Urinary bladder (tissue), 4 donors: ENCODE measurements at places on chromosomes 12 and 14. TPM values are rescaled to one million over a fixed set of nuclear protein-coding genes. Genes with fewer than 3 reads are reported as not detected.

GRCh38 chr12:4268329-4269181, 5.0 kb upstream of the CCND2 start:
- DNase-seq = no peak

GRCh38 chr12:50201987-50202521, 34.9 kb upstream of the CERS5 start:
- no peak for DNase-seq

DNA sequence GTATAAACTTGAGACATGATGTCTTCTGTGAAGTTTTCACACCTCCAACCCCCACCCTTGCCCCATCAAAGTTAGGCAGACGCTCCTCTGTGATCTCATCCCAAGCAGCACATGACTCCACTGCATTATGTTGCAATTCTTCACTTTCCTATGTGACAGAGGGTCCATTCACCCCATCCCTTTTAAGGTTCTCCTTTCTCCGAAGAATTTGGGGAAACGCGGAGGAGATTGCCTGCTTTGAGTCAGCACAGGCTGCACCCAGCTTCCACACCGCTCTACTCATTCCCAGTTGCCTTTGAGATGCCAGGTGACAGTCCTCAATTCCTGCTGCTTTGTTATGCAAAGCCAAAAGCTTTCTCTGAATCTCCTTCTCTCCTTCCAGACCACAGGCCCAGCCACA, 61.8 kb downstream of the PHLDA1 start:
- DNase-seq = no peak

The MGP gene
- 487 TPM for total RNA-seq

The CEBPE gene
- not detected for total RNA-seq

The ZC2HC1C gene
- 1.5 TPM for total RNA-seq
